ENCODE measurements at places on chromosomes 4 and X.

DNA sequence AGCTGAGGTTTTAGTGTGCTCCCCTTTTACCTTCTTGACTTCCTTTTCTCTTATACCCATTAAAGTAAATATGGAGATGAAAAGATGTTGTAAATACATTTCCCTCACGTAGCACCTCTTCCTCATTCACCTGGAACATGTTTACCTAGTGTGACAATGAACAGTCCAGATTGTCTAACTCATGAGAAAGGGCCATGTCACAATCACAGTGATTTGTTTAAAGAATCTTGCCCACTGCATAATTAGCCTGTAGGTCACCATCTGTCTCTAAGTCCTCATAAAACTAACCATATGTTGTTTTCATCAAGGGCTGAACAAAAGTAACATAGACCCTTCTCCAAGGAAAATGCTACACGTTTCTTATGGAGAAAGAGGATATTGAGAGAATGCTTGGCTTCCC lies 85.7 kb downstream of the TSPAN5 start:
- H3K4me3 ChIP-seq = no peak overlapping the region
- H3K4me1 ChIP-seq = no peaks in the 10 kb centered on the region
- H3K36me3 ChIP-seq = no peaks in the 10 kb centered on the region
- no peak for DNase-seq
- no peaks in the 10 kb centered on the region for H3K27me3 ChIP-seq

DNA sequence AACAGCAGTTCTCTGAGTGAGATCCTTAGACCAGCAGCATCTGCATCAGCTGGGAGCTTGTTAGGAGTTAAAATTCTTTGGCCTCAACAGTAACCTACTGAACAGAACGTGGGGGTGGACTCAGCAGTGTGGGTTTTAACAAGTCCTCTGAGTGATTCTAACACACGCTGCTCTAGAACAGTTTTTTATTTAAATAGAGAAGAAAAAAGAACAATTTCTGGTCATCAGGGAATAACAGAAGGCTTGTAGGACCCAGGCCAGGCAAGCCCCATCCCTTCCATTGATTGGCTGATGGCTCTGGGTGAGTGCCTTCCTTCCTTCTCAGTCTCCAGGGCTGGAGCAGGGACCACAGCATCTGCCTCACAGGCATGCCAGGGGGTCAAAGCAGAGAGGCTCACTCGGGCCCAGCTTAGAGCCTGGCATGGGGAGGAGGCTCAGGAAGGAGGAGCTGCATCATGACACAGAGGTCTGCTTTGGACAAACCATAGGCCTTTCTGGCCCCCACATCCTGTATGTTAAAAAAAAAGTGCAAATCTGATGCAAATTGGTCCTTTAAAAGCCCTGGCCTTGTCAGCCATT lies 56.7 kb downstream of the JAKMIP1 start:
- no peak overlapping the region for H3K27ac ChIP-seq
- no peaks in the 10 kb centered on the region for H3K36me3 ChIP-seq
- H3K4me1 ChIP-seq = no peaks in the 10 kb centered on the region

- no peaks in the 10 kb centered on the region for H3K4me1 ChIP-seq
- H3K36me3 ChIP-seq = no peaks in the 10 kb centered on the region
- no peak overlapping the region for H3K27ac ChIP-seq
- DNase-seq = no peak
- no peak overlapping the region for H3K4me3 ChIP-seq
Measured at GRCh38 chr4:3870567-3870962, 104.4 kb downstream of the ADRA2C start.

DNA sequence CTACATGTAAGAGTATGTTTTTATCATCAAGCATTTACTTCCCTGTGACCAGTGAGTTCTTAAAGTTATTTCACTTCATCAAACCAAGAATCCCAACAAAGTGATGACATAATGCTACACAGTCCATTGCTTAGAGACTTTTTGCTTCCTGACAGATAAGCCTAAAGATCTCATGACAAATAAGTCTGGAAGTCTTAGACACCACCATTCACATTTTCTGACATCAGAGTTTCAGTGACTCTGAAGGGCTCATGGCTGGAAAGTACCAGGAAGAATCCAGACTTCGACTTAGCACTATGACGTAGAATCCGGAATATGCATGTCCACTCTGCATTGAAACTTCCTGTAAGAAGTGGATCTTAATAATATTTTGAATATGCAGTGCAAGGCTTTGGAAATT lies 53.7 kb downstream of the CLDN22 start:
- no peak overlapping the region for H3K4me3 ChIP-seq
- no peak overlapping the region for H3K27ac ChIP-seq
- peaks cover 12% of the 10 kb centered on the region for H3K36me3 ChIP-seq
- no peak for DNase-seq
- H3K27me3 ChIP-seq = no peaks in the 10 kb centered on the region

GRCh38 chr4:181517491-181517890 lies 725.7 kb upstream of the TENM3 start:
- H3K4me1 ChIP-seq = no peaks in the 10 kb centered on the region
- H3K27ac ChIP-seq = no peak overlapping the region
- H3K27me3 ChIP-seq = no peaks in the 10 kb centered on the region
- DNase-seq = no peak
- no peak overlapping the region for H3K4me3 ChIP-seq

- H3K27me3 ChIP-seq = no peaks in the 10 kb centered on the region
- H3K4me3 ChIP-seq = no peak overlapping the region
- no peaks in the 10 kb centered on the region for H3K4me1 ChIP-seq
Measured at GRCh38 chrX:22078117-22078516, 46.0 kb downstream of the PHEX start.

GRCh38 chrX:144715337-144715736 lies 532.0 kb upstream of the SPANXN1 start:
- no peaks in the 10 kb centered on the region for H3K27me3 ChIP-seq
- H3K27ac ChIP-seq = no peak overlapping the region
- no peaks in the 10 kb centered on the region for H3K36me3 ChIP-seq
- DNase-seq = no peak
- no peaks in the 10 kb centered on the region for H3K4me1 ChIP-seq

Data from trophoblast cell (in vitro differentiated cells and primary cell).